T-helper 17 cell (primary cell): ENCODE measurements at places on chromosomes 11 and 22. TPM values are rescaled to one million over a fixed set of nuclear protein-coding genes. Genes with fewer than 3 reads are reported as not detected.

DNA sequence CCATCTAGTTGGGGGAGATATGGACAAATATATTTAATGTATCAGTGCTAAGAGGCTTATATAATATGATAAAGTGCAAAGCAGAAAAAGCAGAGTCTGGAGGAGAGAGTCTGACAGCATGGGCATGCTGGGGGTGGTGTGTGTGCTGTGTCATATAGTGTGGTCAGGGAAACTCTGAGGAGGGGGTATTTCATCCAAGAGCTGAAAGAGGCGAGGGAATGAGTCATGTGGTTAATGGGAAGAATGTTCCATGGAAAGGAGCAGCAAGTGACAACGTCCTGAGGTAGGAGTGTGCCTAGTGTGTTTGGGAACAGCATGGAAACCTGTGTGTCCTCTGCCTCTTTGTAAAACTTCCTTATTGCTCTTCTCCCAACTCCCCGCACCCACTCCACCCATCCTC lies 38.0 kb downstream of the EIF3F start:
- DNase-seq, result no peak

DNA sequence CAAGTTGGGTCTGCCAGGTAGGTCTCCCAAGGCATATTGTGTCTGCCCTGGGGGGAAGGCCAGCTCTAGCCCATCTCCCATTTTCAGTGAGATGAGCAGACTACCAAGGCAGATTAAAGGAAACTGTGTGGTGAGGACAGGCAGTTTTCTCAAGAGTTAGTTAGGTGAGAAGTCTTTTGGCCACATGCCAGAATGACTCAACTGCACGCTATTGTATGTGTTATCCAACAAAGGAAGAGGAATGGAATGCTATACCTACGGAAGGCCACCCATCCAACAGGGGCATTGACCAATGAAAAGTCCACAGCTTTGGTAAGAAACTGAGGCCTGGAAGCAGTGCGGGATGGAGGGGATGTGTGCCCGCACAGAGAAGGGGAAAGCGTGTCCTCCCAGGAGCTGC lies 941.7 kb downstream of the NTM start:
- DNase-seq, result no peak

- no peak for DNase-seq
These were observed 11.4 kb downstream of the UCP2 start for GRCh38 chr11:73971175-73971719.

- no peak for DNase-seq
These were observed 187.1 kb downstream of the ARHGAP42 start for GRCh38 chr11:100874203-100874602.

Gene DEFB131B
- not detected for total RNA-seq

DNA sequence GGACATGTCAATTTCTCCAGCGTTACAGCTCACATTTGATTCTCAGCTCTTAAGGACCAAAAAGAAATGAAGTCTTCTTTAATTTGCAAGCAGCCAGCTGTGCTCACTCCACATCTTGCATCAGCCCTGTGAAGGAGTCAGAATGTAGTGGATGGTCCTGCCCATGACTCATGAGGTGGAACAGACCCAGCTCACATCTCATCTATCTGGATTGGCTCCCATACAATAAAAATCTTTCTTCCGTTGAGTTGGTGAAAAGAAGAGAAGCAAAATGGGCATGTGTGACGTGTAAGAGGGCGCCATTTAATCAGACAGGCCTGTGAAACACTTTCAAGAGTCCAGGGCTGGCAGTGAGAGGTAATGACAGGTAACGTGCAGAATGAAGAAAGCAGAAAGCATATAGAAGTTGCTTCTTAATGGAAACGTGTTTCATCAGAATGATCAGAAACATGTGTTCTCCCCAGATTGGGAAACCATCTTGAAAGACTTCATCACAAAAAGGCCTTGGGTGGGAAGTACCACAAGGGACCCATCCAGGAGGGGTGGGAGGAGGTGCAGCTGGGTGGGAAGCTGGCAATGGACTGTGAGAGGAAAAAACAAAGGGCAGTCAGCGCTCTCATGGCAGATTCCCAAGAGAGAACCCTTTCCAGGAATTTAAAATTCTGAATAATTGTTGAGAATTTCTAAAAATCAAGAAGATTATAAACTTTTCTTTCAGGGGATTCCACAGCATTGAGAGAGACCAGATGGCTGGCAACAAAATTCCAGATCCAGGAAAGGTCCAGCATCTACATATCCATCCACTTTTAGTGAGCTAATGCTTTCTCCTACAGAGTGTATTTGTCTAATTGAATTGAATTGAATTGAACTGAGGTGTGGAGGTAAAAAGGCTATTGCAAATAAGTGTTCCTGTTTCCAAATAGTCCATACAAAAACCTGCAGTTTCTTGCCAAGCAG lies 57.0 kb downstream of the ETS1 start:
- DNase-seq, result no peak

DNA sequence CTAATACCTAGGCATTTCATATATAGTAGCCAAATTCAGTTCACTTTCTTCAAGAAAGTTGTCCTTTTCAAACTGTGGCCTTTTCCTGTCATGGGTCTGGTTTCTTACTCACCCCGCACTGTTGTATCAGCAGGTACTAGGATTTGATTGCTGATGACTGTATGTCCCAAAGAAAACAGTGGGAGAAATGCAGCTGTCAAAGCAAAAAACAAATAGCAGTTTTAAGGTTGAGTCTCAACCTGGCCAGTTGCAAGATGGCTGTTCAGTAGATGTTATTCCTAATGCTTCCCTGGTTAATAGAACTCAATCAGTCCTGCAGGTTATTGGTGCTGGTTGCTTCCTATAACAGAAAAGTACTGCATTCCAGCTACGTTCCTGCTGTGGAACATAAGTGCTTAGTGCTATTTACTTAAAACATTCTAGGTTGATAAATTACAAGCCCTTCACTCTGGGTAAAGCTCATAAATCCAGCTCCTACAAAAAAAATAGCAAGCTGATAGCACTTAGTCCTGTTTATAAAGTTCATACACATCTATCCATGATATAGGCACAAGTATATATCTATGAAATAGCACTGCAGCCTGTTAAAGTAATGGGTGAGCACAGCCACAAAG lies 26.6 kb downstream of the NF2 start:
- no peak for DNase-seq

- no peak for DNase-seq
These were observed 15.8 kb downstream of the UPB1 start for GRCh38 chr22:24510637-24511625.

- no peak for DNase-seq
These were observed 50.6 kb upstream of the DEUP1 start for GRCh38 chr11:93279851-93280347.

DNA sequence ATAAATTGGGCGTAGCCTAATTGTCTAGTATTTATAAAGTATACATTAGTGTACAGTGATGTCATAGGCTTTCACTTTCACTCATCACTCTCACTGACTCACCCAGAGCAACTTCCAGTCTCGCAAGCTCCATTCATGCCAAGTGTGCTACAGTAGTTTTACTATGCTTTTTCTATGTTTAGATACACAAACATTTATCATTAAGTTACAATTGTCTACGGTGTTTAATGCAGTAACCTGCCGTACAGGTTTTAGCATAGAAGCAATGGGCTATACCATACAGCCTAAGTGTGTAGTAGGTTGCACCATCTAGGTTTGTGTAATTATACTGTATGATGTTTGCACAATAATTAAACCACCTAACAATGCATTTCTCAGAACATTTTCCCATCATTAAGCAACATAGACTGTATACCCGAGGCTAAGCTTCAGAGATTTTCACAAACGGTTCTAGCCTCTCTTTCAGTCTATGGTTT lies 17.5 kb downstream of the OR9G1 start:
- DNase-seq, result no peak
